ENCODE measurements at places on chromosomes 3 and 15.

DNA sequence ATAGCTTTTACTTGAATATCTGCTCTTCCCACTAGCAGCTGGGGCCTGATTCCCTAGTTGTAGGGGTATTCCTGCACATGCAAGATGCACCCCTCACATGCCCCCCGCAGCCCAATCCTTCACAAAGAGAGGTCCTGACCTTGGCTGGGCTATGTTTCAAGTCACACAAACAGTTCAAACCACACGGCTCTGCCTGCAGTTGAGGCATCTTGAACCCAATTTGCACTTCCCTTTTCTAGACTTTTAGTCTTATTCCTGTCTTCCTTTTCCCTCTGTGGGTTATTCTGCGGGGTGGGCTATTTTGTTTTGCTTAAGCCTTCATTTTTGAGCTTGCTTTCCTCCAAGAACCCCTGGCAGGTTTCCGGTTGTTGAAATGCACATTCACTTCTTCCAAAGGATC, 13.3 kb upstream of the CCR1 start:
- no peak for DNase-seq

DNA sequence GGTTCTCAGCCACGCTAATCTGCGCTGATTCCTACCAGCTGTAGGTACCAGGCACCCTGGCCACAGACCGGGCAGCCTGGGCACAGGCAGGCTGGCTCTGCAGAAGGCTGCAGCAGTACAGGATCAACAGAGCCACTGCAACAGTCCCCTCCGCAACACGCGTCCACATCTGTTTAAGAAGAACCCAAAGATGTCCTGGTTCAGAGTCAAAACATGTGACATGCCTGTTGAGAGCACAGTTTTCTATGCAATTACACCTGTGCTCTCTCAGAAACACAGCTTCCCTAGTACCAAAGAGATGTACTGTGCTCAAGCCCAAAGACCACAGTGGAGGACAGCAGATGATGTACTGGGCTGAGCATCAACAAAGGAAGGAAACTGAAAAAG, 18.8 kb downstream of the LRIG1 start:
- DNase-seq = no peak

DNA sequence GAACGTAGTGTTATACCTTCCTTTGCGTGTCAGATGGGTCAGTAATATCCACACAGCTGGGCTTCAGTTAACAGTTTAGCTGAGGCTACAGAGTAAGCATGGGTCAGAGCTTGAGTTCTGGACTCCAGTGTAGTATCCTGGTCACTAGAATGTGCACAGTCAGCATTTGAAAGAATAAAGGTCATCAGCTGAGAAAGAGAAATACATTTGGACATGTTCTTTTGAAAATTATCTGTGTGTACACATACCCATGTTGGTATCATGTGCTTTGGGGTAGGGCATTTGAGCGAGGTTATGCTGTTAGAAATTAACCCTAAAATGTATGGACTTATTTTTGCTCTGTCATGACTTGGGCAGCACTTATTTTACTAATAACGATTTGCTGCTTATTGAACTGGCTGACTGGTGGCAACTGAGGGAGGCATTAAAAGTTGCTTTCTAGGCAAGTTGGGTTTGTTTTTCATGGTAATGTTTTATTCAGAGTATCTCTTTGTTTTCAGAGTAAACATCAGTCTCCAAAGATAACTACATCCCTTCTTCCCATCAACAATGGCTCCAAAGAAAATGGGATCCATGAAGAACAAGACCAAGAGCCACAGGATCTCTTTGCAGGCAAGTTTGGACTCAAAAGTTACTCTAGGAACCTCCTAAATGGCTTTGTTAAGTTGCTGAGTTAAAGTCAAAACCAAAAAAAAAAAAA, 16.4 kb downstream of the SNX1 start:
- DNase-seq = no peak

GRCh38 chr3:133451309-133451708, 51.5 kb downstream of the BFSP2 start:
- no peak for DNase-seq

DNA sequence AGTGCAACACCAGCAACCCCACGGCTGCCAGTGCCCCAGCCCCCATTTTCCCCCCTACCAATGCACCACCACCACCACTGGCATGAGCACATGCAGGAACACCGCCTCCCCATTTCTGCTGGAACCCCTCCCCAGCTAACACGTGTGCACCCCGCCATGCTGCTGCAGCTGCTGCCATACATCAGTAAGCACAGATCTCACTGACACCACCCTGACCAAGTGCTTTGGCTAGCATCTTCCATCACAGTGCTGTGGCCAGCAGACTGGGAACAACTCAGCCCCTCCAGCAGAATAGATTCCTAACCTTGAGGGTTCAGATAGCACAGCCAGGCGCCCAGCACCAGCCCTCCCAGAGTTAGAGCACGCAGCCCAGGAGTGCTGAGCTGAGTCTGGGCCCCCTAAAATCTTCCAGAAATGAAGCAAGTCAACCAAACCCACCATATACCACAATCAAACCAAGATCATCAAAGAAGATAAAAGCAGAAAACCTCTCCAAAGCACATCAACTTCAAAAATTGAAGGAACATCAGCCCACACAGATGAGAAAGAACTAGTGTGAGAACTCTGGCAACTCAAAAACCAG, 81.2 kb upstream of the CDV3 start:
- no peak for DNase-seq

GRCh38 chr15:25777037-25777436, 86.1 kb downstream of the ATP10A start:
- no peak for DNase-seq

- no peak for DNase-seq
Measured at GRCh38 chr3:63004448-63004847, 129.2 kb upstream of the CADPS start.

DNA sequence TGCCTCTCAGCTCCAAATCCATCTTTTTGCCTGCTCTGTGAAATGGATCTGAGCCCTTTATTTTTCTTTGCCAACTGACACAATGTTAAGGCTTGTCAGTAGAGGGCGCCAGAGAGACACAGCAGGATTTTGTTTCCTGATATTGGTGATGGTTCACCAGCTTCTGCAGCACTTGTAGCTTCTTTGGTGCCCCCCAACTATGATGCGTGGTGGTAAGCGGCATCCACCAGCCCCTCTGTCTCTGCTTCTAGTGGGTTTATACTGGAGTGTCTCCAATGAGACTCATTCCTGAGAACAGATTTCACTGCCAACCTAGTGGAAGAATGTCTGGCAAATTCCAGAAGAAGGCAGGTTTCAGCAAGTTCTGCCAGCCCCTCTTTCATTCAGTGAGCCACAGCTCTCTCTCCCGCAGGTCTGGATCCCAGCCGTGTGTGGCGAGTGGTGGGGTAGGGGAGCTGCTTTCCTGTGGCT, 471.9 kb upstream of the FRG2C start:
- peak; percentile 41 for DNase-seq

GRCh38 chr3:7546253-7546652, 685.3 kb downstream of the GRM7 start:
- no peak for DNase-seq

- DNase-seq = no peak
Measured at GRCh38 chr3:192830291-192831110, 87.2 kb downstream of the MB21D2 start.
